ENCODE measurements at places on chromosomes 12 and 14.
A peak's percentile ranks its signal among the peaks of the same experiment; 100 is the strongest.

DNA sequence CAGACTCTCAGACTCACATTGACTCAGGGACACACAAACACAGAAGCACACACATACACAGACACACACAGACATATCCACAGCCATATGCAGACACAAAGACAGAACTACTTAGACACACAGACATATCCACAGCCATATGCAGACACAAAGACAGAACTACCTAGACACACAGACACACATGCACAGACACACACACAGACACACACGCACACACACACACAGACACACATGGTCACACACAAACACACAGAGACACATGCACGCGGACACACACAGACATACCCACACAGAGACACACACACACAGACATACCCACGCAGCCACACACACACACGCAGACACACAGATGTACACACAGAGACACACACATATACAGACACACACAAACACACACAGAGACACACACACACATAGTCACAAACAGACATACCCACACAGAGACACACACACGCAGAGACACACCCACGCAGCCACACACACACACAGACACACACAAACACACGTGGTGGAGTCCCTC, 25.7 kb downstream of the SERPINA1 start:
- DNase-seq: no peak

- peak; percentile 55 for DNase-seq
Observed at GRCh38 chr14:68550338-68550715, 242.5 kb downstream of the ZFP36L1 start.

DNA sequence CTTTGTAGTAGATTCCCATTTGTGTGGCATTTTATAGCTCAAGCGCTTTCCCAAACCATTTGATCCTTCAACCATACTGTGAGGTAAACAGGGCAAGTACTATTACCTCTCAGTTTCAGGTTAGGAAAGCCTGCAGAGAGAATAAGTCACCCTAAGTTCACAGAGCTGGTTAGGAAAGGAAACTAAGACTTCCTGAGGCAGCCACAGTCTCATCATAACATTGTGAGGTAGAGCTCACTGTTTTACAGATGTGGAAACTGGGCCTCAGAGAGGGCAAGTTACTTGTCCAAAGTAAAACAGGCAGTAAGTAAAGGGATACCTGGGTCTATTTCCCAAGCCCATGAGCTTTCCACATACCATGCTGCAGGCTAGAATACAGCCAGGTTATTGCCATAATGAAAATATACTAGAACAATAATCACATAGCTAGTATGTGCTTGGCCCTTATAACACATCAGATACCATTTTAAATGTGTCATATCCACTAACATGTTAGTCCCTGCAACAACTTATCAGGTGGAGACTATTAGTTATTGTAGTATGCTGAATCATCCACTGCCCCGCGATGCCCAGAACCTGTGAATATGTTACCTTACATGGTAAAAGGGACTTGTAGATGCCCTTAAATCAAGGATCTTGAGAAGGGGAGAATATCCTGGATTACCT, 150.9 kb upstream of the GRIP1 start:
- DNase-seq: peak; percentile 82

DNA sequence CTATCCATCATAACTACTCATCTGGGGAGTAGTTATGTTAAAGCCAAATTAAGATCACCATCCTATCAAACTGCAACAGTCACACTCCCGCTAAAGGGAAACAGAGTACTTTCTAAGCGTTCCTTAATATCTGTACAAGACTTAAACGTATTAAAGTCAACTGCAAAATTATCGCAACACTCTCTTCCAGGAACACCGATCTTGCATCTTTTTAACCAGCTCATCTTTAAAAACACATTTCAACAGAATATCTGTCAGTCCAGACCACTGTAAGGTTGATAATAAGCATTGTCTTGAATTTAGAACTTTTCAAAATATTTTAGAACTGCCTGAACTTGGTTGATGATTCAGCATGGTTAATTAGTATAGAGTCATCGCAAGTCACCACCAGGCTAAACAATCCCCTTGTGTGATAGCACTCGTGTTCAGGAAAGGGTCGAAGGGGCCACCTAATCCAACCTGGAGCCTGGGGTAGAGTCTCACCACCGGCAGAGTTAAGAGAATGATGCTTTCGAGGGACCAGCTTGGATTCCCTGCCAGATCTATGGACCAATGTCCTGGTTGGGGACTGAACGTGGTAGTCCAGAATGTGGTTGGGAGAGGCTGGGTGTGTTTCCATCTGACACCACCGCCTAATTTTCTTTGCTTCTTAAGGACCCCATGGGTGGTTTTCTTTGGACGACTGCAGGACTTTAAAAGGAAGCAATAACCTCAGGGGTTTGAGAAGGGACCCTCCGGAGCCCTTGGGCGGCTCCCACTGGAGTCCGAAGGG, 890 bp downstream of the SPTLC2 start:
- peak; percentile 60 for DNase-seq

DNA sequence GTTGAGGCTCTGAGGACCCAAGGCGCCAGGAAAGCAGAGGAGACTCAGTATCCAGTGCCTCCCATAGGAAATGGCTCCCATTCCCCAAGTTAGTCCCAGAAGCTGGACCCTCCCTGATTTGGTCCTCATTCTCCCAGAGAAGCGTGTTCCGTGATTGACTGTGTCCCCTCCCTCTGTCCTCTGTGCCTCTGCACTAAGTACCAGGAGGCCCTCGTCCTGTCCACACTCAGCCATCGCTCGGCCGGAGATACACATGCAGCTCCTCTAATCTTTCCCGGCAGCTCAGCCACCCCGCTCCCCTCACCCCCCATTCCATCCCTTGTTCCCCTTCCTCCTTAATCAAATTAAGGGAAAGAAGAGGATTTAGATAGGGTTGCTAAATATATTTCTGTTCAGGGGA, 28.3 kb upstream of the ATP2A2 start:
- no peak for DNase-seq

DNA sequence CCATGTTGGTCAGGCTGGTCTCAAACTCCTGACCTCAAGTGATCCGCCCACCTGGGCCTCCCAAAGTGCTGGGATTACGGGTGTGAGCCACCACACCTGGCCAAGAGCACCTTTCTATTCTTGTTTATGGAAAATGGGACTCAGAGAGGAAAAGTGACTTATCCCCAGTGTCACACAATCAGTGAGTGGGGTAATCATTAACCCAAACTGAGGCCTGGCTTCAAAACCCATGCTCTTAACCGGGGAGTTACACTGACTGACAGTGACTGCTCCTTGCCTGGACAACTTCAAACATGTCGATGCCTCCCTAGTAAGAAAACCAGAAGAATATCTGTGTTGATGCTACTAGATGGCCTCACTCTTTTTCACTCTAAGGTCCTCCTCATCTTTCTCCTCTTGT, 7.3 kb downstream of the CLEC7A start:
- no peak for DNase-seq

DNA sequence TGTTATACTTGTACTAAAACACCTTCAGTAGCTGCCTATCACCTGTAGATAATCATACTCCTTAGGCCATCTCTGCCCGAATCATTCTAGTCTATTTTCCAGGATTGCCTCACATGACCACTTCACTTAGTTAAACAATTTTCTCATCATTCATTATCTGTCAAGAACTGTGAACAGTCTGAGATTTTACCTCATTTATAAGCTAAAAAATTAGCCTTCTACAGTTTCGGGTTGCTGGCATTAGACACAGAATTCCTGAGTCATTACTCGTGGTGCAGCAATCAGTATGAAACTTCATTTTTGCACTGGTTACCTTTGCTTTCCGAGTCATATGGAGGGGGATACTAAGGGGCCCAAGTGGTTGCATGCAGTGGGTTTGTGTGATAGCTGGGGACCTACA, 57.6 kb upstream of the OTOGL start:
- DNase-seq: peak; percentile 48

- DNase-seq: peak; percentile 72
Observed at GRCh38 chr12:33116284-33116683, 219.7 kb upstream of the PKP2 start.

- no peak for DNase-seq
Observed at GRCh38 chr12:64009321-64010068, 165.0 kb downstream of the SRGAP1 start.

- DNase-seq: no peak
Observed at GRCh38 chr12:105033851-105034250, 47.7 kb downstream of the NOPCHAP1 start.

- DNase-seq: no peak
Observed at GRCh38 chr14:77654001-77654441, 37.6 kb upstream of the SPTLC2 start.

- DNase-seq: no peak
Observed at GRCh38 chr14:49196327-49196726, 389.9 kb downstream of the RPS29 start.

DNA sequence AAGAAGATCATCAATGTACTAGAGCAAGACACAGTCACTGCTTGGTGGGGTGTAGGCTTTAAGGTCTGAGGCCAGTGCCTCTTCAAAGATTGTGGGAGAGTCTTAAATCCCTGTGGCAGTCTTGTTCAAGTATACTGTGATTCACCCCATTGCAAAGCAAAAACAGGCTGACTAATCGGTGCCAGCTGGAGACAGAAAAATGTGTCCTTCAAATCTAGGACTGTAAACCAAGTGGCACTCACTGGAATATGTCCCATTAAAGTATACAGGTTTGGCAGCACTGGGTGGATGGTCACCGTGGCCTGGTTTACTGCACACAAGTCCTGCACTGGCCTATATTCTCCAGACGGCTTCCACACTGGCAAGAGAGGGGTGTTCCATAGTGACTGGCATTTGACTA, 1315.3 kb downstream of the TMEM121 start:
- peak; percentile 11 for DNase-seq

GRCh38 chr14:34241185-34241711, 220.8 kb downstream of the SPTSSA start:
- DNase-seq: no peak

GRCh38 chr12:128969480-128970055, 116.3 kb downstream of the GLT1D1 start:
- no peak for DNase-seq

DNA sequence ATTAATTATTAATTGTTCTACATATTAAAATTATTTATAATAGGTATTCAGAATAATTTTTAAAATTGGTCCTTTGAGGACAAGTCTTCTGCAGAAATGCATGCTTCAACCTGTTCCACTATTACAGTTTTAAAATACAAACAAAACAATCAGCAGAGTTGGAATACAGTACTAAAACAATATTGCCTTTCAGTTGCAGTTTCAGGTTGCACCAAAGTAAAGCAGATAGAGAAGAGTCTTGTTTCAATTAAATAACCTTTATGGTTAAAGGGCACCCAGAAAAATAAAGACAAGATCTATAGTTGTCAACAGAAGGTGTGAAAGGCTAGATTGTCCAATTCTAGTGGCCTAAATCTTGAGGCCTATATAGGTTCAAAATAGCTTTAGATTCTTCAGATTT, 424.5 kb downstream of the FOXG1 start:
- DNase-seq: no peak
